ENCODE measurements at places on chromosomes 7 and 10.

DNA sequence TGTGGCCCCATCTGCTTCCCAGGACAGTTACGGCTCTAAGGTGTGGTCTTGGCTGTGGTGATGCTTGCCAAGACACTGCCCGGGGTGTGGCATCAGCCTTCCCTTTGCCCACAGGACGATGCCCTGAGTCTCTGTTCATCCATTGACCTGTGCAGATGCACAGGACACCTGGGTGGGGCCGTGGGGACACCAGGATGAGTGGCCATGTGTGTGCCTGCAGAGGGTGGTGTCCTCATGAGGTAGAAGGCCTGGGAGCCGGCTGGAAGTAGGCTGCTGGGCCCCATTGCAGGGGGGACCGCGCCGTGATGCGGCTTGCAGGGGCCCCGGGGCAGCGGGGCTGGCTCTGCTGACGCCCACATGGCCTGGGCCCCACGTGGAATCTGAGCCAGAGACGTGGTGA is 22.4 kb upstream of the PWWP2B start:
- no peak for DNase-seq

DNA sequence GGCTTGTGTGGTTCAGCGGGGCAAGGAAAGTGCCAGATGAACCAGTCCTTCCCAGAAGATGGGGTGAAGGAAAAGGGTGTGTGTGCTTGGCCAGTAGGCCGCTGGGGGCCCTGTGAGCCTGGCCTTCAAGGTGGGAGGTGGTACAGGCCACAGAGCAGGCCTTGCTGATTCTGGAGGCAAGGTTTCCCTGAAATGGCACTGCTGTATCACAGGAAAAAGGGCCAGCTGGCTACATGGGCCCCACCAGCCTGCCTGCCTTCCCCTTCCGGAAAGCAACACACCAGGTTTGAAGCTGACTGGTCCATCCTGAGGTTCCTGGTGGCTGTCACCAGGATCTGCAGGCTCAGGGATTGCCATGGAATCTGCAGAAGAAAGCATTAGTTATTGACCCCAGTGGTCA is 12.5 kb downstream of the MMRN2 start:
- no peak for DNase-seq

GRCh38 chr10:115094416-115095140 is 1.4 kb downstream of the ATRNL1 start:
- DNase-seq = no peak

DNA sequence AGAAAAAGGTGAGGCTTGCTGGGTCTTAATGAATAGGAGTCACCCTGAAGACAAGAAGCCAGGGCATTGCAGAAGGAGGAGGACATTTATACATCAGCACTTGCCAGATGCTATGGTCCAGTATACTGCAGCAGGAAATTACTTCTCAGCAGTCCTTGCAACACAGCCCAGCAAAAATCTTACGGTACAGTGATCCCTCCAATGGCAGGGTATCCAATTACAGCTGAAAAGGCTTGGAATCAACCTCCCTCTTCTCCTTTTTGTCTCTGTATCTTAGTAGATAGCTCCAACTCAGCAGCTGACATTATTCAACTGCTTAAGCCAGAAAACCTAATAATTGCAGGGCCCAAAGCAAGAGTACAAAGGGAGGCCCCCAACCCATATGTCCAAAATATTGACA is 128.3 kb upstream of the COBL start:
- DNase-seq = no peak

DNA sequence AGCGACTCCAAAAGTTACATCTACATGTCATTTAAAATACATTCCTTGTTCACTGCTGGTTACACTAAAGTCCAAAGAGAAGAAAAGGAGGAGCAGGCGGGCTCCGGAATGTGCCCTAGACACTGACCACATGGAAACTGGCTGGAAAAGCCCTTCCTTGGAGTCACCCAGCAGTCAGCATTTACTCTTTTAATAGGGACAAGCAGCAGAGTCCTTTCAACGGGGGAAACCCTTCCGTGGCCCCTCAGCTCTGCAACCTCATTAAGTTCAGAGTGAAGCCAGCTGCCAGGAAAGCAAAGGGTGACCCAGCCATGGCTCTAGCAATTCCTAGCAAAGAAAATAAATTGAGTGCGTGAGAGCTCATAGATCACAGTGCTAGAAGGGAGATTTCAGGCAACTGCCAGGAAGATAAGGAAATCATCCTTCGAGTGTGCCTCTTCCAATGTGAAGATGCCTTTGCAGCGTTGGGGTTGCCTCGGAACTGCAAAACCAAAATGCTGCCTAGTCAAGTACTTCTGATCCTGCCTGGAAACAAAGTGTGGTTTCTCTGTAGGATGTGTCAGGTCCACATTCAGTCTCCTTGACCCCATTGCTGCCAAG is 101.6 kb downstream of the SORBS1 start:
- no peak for DNase-seq

DNA sequence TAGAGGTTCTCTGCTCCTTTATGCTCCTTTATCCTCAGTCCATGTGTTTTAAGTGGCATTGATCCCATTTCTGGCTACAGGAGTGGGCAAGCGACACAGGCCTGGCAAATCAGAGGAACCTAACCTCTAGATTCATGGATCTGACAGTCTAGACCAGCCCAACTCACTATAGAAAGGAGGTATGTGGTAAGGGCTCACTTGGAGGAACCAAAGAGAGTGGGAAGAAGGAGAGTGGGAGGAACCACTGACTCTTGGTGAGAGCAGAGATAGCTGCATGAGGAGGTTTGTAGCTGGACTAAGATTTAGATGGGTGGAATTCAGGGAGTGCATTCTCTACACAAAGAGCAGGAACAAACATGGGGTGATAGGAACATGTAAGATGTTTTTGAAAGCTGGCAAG is 11.6 kb upstream of the FRAT1 start:
- DNase-seq = no peak

- DNase-seq = peak; percentile 59
These were observed at the start of the genes GLUD1 and SHLD2 for GRCh38 chr10:87094373-87095235. GLUD1 (minus strand) TSS chr10:87094843; CDS start chr10:87094769, 74 bp downstream. SHLD2 (plus strand) TSS chr10:87095206; CDS start chr10:87151355, 56,149 bp downstream.

- no peak for DNase-seq
These were observed 29.6 kb downstream of the MINDY4 start for GRCh38 chr7:30800785-30801252.

GRCh38 chr7:90271753-90272152 is 26.8 kb downstream of the CFAP69 start:
- no peak for DNase-seq

DNA sequence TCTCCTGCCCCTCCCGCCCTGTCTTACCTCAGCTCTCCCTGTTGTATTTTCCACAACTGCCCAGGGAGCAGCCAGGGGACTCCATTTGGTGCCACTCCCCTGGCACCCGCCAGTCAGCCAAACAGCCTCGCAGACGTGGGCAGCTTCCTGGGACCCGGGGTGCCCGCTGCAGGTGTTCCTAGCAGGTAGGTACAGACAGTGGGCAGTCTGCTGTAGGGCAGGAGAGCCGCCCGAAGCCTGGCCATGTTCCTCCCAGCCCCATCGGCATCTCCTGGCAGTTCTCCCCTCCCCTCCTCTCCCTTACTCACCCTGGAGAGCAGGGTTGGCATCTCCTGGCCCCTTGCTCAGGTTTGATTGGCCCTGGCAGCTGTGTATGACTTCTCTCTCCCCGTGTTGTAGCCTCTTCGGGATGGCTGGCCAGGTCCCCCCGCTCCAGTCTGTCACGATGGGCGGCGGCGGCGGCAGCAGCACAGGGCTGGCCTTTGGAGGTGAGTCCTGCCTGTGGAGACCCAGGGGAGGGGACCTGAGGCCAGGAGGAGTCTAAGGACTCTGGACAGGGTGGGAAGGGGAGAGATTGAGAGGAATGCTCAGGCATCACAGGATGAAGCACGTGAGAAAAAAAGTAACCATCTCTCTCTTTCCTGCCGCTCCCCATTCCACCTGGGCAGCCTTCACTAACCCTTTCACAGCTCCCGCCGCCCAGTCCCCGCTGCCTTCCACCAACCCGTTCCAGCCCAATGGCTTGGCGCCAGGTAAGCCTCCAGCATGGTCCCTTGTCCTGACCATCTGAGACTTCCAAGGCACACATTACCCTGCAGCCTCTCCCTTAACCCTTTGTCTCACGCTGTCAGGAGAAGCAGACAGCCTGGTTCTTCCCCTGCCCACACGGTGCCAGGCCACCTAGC is 11.3 kb downstream of the SAP25 start:
- DNase-seq = no peak
